ENCODE measurements at places on chromosomes 11 and 22.
A peak's percentile ranks its signal among the peaks of the same experiment; 100 is the strongest.

- DNase-seq: no peak
Measured at GRCh38 chr11:43786016-43786415, 94.6 kb upstream of the ALKBH3 start.

GRCh38 chr11:69284081-69284511, 9.9 kb upstream of the MYEOV start:
- no peak for DNase-seq

- DNase-seq: no peak
Measured at GRCh38 chr11:92837595-92837994, 131.9 kb upstream of the MTNR1B start.

GRCh38 chr22:36946421-36947158, 33.2 kb downstream of the CSF2RB start:
- no peak for DNase-seq

GRCh38 chr11:124657904-124658303, 15.6 kb downstream of the SIAE start:
- no peak for DNase-seq

GRCh38 chr11:36131721-36132397, 157.4 kb downstream of the COMMD9 start:
- DNase-seq: no peak

GRCh38 chr22:45218976-45219375, 21.7 kb downstream of the KIAA0930 start:
- DNase-seq: no peak

DNA sequence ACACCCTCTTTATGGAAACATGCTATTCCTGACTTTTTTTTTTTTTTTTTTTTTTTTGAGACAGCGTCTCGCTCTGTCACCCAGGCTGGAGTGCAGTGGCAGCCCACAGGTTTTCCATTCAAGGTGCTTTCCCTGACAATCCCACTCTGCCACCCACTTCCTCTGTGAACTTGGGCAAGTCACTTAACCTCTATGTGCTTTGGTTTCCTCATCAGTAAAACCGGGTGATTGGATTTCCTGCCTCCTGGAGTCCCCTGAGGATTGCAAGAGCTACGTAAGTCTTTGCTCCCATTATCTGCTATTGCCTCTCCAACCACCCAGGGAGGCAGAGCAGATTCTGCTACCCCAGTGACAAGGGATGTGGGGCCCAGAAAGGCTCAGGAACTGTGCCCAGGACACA, 54.1 kb downstream of the CELSR1 start:
- DNase-seq: no peak

DNA sequence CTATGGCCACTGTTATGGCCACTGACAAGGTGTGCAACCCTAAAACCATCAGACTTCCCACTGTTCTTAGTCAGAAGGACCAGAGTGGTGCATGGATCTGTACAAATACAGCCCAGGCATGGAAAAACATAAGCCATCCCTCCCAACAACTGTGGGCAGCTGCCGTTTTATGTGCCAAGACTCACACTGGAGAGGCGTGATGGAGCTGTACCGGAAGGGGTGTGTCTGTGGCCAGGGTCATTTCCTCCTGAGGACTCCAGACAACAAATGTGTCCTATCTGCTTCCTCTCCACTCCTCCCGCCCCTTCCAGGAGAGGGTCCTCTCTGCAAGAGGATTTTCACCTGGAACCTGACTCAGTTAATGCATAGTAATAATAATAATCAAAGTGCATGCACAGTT, 29.5 kb downstream of the KCNJ1 start:
- DNase-seq: no peak

DNA sequence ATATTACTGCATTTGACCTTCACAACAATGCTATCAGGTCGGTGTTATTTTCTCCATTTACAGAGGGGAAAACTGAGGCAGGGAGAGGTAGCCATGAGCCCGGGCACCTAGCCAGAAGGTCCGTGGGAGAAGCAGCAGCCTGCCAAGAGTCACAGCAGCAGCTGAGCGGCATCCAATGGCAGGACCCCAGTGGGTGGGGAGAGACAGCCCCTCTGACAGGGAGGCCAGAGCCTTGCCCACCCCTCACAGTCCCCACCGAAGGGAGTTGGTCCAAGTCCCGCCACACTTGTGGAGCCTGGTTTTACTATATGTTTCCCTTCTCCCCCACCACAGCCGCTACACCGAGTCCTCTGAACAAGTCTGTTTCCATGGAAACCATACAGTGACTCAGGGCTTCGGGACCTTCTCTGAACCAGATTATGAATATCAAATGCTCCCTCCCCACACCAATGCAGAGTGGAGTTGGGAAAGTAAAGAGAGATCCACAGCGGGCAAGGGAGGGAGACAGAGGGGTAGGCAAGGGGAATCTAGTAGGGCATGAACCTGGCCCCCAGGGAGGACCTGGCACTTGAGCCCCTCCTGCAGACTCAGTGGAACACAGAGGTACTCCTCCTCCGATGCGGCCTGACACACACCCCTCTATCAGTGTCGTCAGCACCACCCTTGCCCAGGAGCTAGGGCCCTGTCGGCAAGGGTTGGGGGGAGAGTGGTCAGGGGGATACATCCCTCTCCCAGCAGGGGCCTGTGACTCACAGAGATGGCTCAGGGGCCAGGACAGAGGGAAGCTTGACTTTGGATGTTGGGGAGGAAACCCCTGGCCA, 2.5 kb downstream of the CHST1 start:
- peak; percentile 39 for DNase-seq

GRCh38 chr11:119624102-119624615, 104.8 kb downstream of the NECTIN1 start:
- DNase-seq: no peak

GRCh38 chr11:4606231-4607015, 1.6 kb downstream of the TRIM68 start:
- no peak for DNase-seq

DNA sequence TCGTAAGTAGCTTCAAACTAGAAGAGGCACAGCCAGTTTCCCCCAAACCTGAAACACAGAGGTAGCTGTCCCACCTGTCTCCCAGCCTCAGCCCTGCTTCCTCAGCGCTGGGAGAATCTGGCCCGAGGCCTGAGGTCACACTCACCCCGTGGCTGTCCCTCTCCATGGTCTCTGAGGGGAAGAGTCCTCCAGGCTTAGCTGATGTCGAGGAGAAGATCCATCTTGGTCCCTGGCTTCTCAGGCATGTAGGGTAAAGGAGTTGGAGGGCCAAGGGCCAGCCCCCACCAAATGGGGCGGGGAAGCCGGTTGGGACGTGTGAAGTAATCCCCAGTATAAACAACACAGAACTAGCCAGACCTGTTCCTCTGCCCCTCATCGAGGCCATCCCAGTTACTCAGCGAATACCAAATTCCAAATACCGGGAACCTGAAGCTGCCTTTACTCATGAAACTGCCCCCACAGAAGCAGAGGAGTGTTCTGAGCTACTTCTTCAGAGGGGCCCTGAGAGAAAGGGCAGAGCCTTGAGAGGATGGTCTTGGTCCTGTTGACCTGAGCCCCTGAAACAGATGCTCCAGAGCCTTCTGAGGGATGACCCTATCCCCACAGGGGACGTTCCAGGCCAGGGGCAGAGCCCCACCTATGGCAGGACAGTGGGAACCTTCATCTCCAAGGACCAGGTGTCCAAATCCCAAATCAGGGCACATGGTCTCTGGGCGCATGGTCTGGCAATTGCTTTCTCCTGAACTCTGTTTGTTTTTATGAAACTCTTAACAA, at the start of gene TMPRSS13:
TMPRSS13 (minus strand) TSS at position 261 of the 774 bp plus-strand sequence; CDS start at position 166, 95 bp downstream.
- DNase-seq: peak; percentile 87

Measured in upper lobe of right lung (tissue), 1 donor.